ENCODE measurements at places on chromosomes 7 and 10. TPM values are rescaled to one million over a fixed set of nuclear protein-coding genes. Genes with fewer than 3 reads are reported as not detected.

Gene LRRC61
- total RNA-seq = 15.6 TPM

Gene GIMAP8
- 4.2 TPM for total RNA-seq

Gene FFAR4
- under 0.01 TPM for total RNA-seq

Gene MAPK8
- total RNA-seq = 92.8 TPM

Gene GDF2
- not detected for total RNA-seq

Gene FIGNL1
- 18.4 TPM for total RNA-seq

Gene CHST3
- under 0.01 TPM for total RNA-seq

Gene OR2A12
- not detected for total RNA-seq

Gene SFTPD
- not detected for total RNA-seq

Gene PTPRN2
- total RNA-seq = 0.31 TPM

Gene TLL2
- total RNA-seq = not detected

Gene POLR2J2
- total RNA-seq = 7.9 TPM

Gene LZTS2
- total RNA-seq = 8.1 TPM

Gene DCLRE1C
- 15.2 TPM for total RNA-seq

Gene DNAH11
- total RNA-seq = under 0.01 TPM

Gene C10orf67
- total RNA-seq = 0.31 TPM

Gene FAM200A
- total RNA-seq = 1.0 TPM

Gene IL2RA
- total RNA-seq = 3.7 TPM

Gene MACC1
- total RNA-seq = 1.0 TPM

Gene BHLHA15
- not detected for total RNA-seq

Gene UBTD1
- total RNA-seq = 6.3 TPM

Gene TMEM270
- not detected for total RNA-seq

Gene GHITM
- total RNA-seq = 92.7 TPM

Gene LAMTOR4
- 102 TPM for total RNA-seq

Gene UBE2D1
- 64.3 TPM for total RNA-seq

Gene METTL27
- total RNA-seq = not detected

Gene EZH2
- total RNA-seq = 20.4 TPM

Gene PNLIPRP1
- total RNA-seq = not detected

Gene CC2D2B
- total RNA-seq = 1.2 TPM

Gene RBM33
- total RNA-seq = 100 TPM

Gene MNX1
- total RNA-seq = not detected

Gene RET
- 0.63 TPM for total RNA-seq

Gene ADAM22
- 0.94 TPM for total RNA-seq

Gene SLC18A3
- total RNA-seq = 0.10 TPM

Gene CCAR1
- total RNA-seq = 72.1 TPM

All from mononuclear cell (primary cell).